ENCODE measurements at places on chromosomes 7 and 10.
A peak's percentile ranks its signal among the peaks of the same experiment; 100 is the strongest.

DNA sequence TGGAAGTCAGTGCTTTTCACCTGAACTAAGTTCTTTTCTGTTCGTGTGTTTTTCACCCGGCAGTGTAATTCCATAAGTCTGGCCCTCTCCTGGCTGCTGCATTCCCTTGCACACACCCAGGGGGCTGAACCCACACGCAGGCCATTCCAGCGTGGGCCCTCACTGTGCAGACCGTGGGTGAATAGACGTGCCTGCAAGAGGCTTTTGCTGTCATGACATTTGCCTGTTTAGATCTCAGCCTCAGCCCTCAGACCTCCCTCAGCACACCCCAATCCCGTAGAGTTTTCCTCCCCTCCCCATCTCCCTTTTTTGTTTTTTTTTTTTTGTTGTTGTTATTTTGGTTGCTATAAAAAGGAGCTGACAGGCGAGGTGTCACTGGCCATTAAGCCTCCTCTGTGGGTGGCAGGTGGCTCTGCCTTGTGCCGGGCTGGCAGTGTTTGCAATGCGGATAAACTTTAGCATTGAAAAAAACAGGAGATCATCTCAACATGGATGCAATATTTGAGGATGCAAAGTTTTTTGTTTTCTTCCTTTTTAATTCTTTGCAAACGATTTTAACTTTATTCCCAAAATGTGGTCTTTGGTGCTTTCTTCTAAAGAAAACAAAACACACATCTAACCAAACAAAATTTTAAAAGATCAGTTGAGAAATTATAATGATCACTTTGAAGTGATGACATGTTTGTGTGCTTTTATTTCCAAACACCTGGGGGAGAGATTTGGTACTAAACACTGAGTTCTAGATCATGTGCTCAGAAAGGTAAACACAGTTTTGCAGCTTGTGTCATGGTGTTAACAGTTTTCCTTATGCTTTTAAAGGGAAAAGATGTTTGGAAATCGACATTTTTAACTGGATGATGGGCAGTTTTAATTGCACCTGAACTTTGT, 58.8 kb downstream of the WDR37 start:
- no peak for DNase-seq

DNA sequence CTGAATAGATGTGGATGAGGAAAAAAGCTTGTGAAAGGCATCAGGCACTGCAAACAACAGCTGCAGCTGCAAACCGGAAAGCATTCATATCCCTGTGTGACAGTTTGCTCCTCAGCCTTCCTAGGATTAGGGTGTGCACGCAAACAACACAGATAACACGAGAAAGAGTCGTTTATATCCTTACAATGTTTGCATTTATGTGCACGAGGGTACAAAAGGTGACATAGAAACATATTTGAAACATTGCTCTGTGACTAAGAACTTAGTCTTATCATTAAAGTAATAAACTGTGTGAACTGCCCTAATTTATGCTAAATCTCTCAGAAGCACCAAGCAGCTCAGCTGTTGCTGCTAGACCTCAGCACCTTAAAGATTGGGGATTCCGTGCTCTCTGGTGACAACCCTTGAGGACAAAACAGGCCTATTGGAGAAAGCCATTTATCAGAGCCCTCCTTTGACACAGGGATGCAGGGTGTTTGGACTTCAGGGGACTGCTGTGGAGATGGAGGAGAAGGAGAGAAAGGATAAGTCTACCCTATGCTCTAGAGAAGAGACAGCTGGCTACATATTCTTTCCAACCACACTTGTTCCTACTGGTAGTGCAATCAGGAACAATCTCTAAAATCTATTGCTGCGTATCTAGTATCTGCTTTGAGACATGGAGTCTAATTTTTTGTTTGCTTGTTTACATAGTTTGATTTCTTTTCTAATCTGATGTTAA, 176.2 kb downstream of the GNAT3 start:
- no peak for DNase-seq

DNA sequence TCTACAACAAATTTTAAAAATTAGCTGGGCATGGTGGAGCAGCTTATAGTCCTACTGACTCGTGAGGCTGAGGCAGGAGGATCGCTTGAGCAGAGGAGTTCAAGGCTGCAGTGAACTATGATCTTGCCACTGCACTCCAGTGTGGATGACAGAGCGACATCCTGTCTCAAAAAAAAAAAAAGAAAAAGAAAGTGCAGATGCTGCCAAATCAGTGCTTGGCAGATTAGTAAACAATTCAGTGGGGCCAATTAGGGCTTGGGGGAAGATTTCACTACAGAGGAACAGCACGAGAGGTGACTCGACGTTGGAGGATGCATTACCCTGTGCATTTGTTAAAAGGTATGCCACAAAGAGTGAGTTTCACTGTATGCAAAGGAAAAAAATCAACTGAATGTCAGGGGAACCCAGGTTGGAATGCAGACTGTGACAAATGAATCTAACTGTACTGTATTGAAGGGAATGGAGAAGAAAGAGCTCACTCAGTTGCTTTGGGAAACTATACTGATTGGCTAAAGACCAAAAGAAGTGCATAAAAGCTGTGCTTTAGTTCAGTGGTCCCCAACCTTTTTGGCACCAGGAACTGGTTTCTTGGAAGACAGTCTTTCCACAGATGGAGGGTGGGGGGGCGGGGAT, 31.6 kb downstream of the GARIN1A start:
- peak; percentile 63 for DNase-seq

GRCh38 chr10:16905320-16905719, 88.1 kb upstream of the RSU1 start:
- DNase-seq: no peak

DNA sequence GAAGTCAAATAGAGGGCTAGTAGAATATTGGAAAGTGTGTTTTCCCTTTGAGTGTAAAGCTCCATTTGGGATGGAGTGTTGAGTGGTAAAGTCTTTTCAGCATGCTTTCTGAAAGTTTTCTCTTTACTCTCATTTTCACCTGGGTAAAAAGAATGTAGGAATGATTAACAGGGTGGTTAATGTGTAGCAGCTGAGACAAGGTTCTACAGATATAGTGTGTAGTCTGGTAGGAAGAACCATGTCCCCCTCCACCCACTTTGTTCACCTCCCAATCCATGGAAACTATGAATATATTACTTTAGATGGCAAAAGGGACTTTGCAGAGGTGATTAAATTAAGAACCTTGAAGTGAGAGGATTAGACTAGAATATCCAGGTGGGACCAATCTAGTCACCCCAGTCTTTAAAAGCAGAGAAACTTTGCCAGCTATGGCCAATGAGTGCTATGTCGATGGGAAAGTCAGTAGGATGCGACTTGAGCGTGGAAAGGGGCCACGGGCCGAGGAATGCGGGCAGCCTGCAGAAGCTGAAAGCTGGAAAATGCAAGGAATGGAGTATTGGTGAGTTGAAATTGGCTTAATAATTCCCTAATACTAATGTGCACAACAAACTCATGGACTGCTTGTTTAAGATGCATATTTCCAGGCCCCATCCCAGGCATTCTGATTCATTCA, 166.3 kb upstream of the AHR start:
- no peak for DNase-seq

- no peak for DNase-seq
These were observed 14.3 kb downstream of the EFCAB10 start for GRCh38 chr7:105567024-105567423.
